Activated CD8-positive, alpha-beta T cell treated with anti-CD3 and anti-CD28 coated beads for 36 hours (primary cell): ENCODE measurements at places on chromosomes 12 and 14. TPM values are rescaled to one million over a fixed set of nuclear protein-coding genes. Genes with fewer than 3 reads are reported as not detected.

GRCh38 chr12:4187916-4188315 is 85.6 kb upstream of the CCND2 start:
- H3K27ac ChIP-seq: no peak overlapping the region
- no peaks in the 10 kb centered on the region for H3K36me3 ChIP-seq
- no peaks in the 10 kb centered on the region for H3K4me1 ChIP-seq
- DNase-seq: no peak
- no peaks in the 10 kb centered on the region for H3K27me3 ChIP-seq
- no peak overlapping the region for H3K4me3 ChIP-seq

DNA sequence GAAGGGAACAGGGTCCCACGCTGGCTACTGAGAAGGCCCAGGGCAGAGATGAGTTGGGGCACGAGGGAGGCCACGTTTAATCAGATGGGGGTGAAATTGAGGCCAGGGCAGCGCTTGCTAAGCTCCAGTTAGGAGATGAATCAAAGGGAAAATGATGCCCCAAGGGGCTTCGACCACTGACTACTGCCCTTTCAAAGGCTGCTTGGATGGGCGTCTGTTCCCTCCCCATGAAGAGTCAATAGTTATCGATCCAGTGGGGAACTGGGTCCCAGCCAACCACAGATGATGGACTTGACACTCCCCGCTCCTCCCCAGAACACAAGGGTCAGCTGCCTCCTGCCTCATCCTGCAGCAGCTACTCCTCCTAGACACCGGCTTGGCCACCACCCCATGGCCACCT is 55.6 kb downstream of the ESRRB start:
- H3K27ac ChIP-seq: no peak overlapping the region
- H3K4me1 ChIP-seq: no peaks in the 10 kb centered on the region
- DNase-seq: no peak
- no peak overlapping the region for H3K4me3 ChIP-seq

GRCh38 chr14:61042220-61042619 is 61.2 kb downstream of the SLC38A6 start:
- H3K27me3 ChIP-seq: no peaks in the 10 kb centered on the region
- no peaks in the 10 kb centered on the region for H3K36me3 ChIP-seq
- no peak overlapping the region for H3K4me3 ChIP-seq

GRCh38 chr14:21385188-21385904 is 1.5 kb upstream of the SUPT16H start:
- H3K27me3 ChIP-seq: no peaks in the 10 kb centered on the region
- peak overlapping the region; percentile 86 for H3K4me3 ChIP-seq
- peak; percentile 21 for DNase-seq
- peak overlapping the region; percentile 99 for H3K27ac ChIP-seq

- peak; percentile 89 for DNase-seq
- peaks cover 25% of the 10 kb centered on the region for H3K4me1 ChIP-seq
- peak overlapping the region; percentile 84 for H3K27ac ChIP-seq
- H3K36me3 ChIP-seq: peaks cover 10% of the 10 kb centered on the region
- H3K27me3 ChIP-seq: no peaks in the 10 kb centered on the region
These were observed 494 bp downstream of the GCH1 start for GRCh38 chr14:54902143-54902520.

GRCh38 chr14:58138031-58138713 is 13.8 kb downstream of the ARMH4 start:
- no peaks in the 10 kb centered on the region for H3K36me3 ChIP-seq
- H3K27me3 ChIP-seq: peaks cover 1% of the 10 kb centered on the region
- no peak overlapping the region for H3K4me3 ChIP-seq
- peaks cover 2% of the 10 kb centered on the region for H3K4me1 ChIP-seq

- no peak overlapping the region for H3K4me3 ChIP-seq
- H3K27ac ChIP-seq: no peak overlapping the region
- no peak for DNase-seq
These were observed 219.2 kb upstream of the RGS6 start for GRCh38 chr14:71713016-71713415.

DNA sequence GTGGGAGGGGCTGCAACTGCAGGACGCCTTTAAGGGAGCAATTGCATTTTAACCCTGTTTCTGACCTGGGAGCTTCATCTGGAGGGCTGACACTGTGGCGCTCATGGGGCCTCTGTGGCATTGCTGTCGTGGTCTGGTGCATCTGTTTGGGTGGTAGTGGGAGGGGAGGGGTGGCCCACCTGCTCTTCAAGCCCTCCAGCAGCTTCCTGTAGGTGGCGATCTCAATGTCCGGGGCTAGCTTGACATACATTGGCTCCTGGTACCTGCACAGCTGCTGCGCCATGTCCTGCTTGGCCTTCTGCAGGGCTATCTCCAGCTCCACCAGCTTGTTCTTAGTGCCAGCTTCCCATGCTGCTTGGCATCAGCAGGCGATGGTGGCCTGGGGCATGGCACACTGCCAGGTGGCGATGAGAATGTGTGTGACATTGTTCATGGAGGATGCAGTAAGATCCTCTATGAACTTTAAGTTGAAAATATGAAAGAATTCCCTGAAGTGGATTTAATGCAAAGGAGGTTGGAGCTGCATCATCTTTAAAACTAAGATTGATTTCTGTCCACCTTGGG is 7.7 kb upstream of the KRT82 start:
- no peaks in the 10 kb centered on the region for H3K36me3 ChIP-seq
- H3K4me3 ChIP-seq: no peak overlapping the region
- no peaks in the 10 kb centered on the region for H3K4me1 ChIP-seq

DNA sequence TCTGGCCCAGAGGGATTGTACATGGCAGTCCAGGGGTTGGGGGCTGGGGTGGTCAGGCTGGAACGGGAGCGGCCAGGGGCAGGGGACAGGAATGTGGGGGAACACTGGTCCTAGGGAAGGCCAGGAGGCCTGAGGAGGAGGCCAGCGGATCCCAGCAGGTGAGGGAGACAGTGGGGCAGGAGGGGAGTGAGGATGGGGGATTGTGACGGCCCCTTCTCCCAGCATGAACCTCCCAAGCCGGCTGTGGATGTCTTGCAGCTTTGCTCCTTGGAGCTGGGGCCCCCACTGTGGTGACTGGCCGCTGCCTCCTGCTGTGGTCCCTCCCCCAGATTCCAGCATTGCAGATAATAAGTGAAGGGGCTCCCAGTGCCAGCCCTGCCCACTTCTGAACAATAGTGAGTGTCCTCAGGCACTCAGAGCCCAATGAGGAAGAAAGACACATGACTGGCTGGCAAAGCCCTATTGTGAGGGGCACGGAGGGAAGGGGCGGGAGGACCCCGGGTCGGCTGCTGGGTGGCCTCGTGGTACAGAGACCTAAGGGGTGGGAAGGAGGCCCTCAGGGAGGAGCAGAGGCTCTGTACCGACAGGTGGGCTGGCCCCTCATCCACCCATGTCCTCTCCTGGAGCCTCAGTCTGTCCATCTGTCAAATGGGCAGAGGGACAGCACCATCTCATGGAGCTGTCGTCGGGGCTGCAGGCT is 215.0 kb downstream of the KIF26A start:
- no peaks in the 10 kb centered on the region for H3K36me3 ChIP-seq
- no peak overlapping the region for H3K27ac ChIP-seq
- no peaks in the 10 kb centered on the region for H3K27me3 ChIP-seq
- H3K4me1 ChIP-seq: no peaks in the 10 kb centered on the region
- no peak for DNase-seq

- H3K36me3 ChIP-seq: peaks cover 17% of the 10 kb centered on the region
- peak; percentile 52 for DNase-seq
- no peaks in the 10 kb centered on the region for H3K27me3 ChIP-seq
- H3K4me1 ChIP-seq: peaks cover 26% of the 10 kb centered on the region
These were observed 441 bp downstream of the RAB5B start for GRCh38 chr12:55974308-55974730.

- H3K4me3 ChIP-seq: no peak overlapping the region
- H3K4me1 ChIP-seq: no peaks in the 10 kb centered on the region
These were observed 585.5 kb upstream of the ATXN7L3B start for GRCh38 chr12:73951956-73952703.

GRCh38 chr14:72679536-72680151 is 214.3 kb downstream of the DPF3 start:
- no peaks in the 10 kb centered on the region for H3K4me1 ChIP-seq
- H3K4me3 ChIP-seq: no peak overlapping the region
- no peaks in the 10 kb centered on the region for H3K36me3 ChIP-seq

DNA sequence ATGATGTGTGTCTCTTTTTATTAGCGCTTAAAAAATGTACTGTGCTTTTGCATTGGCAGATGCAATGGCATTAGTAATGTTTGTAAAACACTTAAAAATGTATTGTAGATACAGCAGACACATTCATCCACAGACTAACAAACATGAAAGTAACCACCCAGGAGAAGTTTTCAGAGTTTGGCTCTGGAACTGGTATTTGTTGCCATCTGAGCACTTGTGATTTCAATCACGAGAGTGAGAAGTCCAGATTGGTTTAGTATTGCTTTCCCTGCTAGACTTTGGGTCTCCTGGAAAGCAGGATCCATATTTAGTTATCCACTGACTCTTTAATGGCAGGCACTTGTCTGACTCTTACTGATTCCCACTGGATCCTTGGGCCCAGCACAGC is 13.2 kb downstream of the RASSF8 start:
- no peak overlapping the region for H3K4me3 ChIP-seq
- no peak for DNase-seq
- peaks cover 19% of the 10 kb centered on the region for H3K27me3 ChIP-seq
- H3K4me1 ChIP-seq: no peaks in the 10 kb centered on the region
- H3K27ac ChIP-seq: no peak overlapping the region
- no peaks in the 10 kb centered on the region for H3K36me3 ChIP-seq

DNA sequence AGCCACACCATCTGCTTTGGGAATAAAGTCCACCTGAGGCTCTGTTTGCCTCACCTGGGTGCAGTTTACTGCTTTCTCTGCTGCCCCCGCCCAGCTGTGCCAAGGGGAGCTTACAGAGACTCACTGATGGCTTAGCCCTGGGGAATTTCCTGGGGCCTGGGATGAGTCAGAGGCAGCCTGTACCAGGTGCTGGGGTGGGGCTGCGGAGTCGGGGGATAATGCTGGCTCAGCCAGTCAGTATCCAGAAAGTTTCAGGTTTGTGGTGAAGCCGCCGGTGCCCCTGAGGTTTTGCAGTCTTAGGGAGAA is 22.3 kb downstream of the PLEKHG3 start:
- peak; percentile 28 for DNase-seq
- no peak overlapping the region for H3K4me3 ChIP-seq
- H3K4me1 ChIP-seq: peaks cover 19% of the 10 kb centered on the region
- H3K27ac ChIP-seq: no peak overlapping the region
- H3K36me3 ChIP-seq: no peaks in the 10 kb centered on the region
- no peaks in the 10 kb centered on the region for H3K27me3 ChIP-seq

DNA sequence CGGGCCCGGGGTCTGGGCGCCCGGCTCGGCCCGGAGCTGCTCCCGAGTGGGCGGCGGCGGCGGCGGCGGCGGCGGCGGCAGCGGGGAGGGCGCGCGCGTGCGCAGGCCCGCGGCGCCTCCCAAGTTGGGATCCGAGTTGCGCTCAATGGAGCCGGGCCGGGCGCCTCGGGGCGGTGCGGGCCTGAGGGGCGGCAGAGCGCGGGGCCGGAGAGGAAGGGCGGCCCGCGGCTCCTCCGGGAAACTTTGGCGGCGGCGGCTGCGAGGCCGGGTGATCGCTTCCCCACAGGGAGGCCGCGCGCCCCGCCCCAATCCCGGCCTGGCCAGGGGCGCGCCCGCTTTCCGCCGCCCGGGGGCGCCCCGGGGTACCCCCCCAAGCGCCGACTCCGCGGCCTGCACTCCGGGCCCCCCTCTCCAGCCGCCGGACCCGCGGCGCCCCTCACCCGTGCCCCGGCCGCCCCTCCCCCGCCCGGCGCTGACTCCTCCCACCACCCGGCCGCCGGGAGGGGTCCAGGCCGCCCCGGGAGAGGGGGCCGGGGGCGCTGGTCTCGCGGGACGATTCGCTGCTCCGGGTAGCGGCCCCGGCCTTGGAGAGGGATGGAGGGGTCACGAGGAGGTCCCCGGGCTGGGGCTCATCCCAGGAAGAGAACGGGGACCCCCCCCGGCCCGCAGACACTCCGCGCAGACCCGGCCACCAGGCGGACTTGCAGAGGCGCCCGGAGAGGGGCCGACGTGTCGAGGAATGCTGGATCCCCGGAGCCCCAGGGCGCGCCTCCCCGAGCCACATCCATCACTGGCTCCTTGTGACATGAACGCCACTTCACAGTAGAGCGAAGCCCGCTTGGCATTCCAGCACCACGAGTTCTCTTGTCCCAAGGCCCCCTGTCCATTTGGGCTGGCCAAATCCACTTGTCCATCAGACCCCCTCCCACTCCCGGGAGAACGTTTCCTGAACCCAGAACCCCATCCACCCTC is at the start of gene RILPL1:
Gene RILPL1 (minus strand): TSS at position 48 of the 972 bp plus-strand sequence. CDS start 237 bp downstream, outside the sequence.
- peaks cover 15% of the 10 kb centered on the region for H3K4me1 ChIP-seq
- H3K27ac ChIP-seq: peak within 1 kb of the TSS; percentile 66
- peak within 1 kb of the TSS; percentile 78 for H3K4me3 ChIP-seq
- peak; percentile 39 for DNase-seq
- no peaks in the 10 kb centered on the region for H3K36me3 ChIP-seq

The TSPAN8 gene
- not detected for total RNA-seq

The GALNT4 gene
- total RNA-seq: 6.4 TPM

The ANKS1B gene
- total RNA-seq: not detected

The C1QL4 gene
- not detected for total RNA-seq

The HOTAIR gene
- not detected for total RNA-seq

The PZP gene
- total RNA-seq: not detected
